ENCODE measurements at places on chromosomes 7 and 10.

- DNase-seq = no peak
Observed at GRCh38 chr7:70481570-70482123, 650.3 kb upstream of the GALNT17 start.

GRCh38 chr7:137669706-137670105 lies 177.1 kb downstream of the DGKI start:
- DNase-seq = no peak

DNA sequence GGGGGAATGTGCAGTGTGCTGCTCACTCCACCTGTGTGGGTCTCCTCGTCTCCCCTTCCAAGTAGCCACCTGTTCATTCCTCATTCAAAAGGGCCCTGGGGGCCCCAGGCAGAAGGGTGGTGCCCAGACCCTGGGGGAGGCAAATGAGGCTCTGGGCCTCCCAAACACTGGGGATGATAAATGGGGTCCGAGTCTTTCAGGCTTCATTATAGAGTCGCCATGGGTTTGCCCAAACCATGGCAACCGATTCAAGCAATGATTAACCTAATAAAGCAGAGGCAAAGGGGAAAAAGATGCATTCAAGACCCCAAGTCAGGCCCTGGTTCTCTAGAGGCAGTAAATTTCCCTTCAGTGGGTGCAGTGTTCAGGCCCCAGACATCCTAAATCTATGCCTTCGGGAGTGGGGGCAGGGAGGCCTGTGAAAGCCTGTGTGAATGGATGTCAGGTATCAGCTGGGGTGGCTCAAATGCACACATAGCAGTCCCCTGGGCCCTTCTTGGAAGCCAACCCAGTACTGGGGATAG lies 10.4 kb downstream of the NEUROG3 start:
- DNase-seq = no peak

DNA sequence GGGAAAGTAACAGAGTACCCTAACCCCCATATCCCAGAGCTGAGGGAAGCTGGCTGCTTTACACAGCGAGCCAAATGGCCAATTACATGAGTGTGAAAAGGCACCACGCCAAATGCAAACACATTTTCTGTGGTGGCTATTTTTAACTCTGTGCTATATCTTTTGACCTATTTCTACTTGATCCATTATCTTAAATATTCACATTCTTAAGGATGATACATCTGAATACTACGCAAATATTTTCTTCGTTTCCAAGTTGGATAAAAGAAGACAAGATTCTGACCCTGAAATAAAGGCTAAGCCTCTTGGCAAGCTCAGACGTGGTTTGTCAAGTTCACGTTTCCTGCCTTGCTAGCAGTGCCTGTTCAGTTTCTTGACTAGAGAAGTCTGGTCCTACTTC lies 146.7 kb upstream of the TMEM196 start:
- no peak for DNase-seq

DNA sequence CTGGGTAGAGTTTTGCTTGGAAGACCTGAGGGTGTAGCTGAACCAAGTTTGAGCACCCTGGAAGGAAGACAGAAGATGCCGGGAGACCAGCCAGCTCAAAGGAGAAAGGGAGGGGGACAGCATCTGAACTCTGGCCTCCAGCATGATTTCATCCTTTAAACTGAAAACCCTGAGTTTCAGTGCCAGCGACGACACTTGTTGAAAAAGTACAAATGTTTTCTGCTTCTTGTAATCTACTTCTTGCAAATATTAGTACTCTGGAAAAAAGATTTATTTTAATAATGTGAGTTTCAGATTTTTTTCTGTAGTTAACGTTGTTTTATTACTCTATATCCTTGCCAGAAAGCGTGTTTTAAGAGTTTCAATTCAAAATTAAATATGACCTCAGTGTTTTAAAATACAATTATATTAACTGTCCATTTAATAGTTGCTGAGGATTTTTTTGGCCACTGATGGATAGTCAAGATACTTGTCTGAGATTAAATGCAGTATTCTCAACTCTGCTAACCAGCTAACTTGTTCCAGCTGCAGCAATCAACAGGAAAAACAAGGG lies 227.7 kb downstream of the MGMT start:
- DNase-seq = no peak

DNA sequence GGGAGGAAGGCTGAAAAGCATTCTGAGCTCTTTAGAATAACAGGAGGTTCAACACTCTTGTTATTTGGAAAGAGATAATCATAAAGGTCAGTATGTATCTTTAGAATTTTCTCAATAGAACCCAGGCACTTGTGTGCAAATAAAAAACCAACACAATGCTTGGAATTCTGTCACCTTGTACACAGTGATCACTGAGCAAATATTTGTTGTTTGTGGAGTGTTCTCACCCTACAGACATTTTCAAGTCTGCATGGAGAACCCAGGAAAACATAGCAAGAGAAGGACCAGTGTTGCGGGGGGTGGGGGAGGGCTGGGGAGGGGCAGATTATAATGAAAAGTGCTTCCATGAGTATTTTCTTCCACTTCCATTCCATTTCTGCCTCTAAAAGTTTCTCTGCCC lies 87.4 kb downstream of the FAM107B start:
- DNase-seq = no peak

- no peak for DNase-seq
Observed at GRCh38 chr7:90817846-90818245, 221.7 kb downstream of the CDK14 start.

DNA sequence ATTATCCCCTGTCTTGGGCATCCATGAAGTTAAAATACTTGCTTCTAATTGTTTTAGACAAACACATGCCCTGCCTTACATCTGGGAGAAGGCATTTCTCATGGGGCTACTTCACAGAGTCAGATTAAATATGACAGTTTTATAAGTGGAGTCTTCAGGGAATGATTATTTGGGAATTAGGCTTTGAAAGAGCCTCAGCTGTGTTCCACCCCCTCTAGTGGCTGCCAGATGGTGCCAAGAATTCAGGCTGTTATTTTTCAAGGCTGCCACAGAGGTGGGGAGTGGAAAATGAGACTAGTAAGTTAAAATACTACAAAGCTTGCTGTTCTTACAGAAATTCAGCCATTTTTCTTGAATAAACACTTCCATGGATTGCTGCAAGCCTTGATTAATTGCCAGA lies 45.8 kb upstream of the DNAH11 start:
- DNase-seq = no peak

DNA sequence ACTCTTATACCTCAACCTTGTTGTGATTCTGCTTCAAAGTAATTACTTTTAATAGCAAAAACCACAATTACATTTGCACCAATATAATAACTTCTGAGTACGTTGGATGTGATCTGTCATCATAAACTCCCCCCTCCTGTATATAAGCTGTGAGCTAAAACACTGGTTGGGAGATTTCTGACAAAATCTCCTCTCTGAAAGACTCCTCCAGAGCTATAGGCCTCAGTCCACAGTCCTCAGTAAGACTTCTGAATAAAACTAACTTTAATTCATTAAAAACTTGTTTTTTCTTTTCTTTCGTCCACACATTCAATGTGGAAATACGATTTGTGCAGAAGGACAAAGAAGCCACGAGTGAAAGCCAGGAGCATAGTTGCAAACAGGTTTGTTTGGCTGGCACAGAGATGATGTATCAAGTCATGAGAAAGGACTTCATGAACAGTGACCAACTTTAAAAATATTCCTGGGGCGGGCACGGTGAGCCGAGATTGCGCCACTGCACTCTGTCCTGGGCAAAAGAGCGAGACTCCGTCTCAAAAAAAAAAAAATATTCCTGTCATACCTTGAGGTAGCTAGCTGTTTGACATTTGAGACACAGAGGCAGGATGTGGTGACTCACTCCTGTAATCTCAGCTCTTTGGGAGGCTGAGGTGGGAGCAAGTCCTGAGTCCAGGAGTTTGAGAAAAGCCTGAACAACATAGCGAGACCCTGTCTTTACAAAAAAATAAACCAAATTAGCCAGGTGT lies 91.1 kb upstream of the ARHGAP21 start:
- no peak for DNase-seq

DNA sequence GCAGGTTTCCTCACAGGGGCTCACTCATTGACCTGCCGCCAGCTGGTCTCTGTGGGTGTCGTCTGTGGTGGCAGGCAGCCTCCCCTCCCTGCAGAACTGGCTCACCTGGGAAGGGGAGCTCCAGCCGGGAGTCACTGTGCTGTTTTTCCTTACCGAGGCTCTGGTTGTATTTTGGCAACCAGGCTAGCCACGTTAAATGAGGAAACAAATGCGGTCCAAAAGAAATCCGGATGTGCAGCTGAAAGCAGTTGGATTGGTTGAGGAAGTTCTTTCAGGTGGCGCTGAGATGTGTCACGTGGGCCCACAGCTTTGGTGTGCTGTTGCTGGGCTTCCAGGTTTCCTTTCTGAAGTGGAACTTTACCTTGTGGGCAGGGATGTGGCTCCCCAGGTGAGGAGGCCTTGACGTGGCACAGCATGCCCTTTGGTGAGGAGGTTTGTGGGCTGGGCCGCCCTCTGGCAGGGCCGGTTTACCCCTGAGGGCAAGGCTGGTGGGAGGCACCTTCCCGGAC lies 14.2 kb downstream of the MTURN start:
- peak; percentile 38 for DNase-seq

- no peak for DNase-seq
Observed at GRCh38 chr10:72090326-72090725, 2.0 kb upstream of the SPOCK2 start.

- DNase-seq = no peak
Observed at GRCh38 chr7:22913158-22913557, 90.5 kb upstream of the TOMM7 start.

DNA sequence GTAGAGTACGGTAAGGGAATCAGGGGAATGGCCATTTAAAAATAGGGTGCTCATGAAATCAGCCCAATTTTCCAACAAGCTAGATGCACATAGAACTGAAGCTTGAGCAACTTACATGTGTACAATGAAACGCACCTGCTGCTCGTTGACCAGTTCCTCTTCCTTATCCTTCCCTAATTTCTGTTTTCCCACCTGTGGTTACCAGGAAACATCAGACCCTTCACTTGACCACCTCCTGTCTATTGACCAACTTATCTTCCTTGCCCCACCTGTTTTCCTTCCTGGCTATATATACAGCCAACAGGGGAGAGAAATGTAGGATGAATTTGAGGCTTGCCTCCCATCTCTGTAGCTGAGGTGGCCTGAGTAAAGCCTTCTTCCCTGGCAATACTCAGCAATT lies 37.8 kb upstream of the RAPGEF5 start:
- DNase-seq = no peak

GRCh38 chr10:127755753-127756152 lies 18.8 kb downstream of the FOXI2 start:
- no peak for DNase-seq

- no peak for DNase-seq
Observed at GRCh38 chr10:68406111-68406814, 814 bp downstream of the RUFY2 start.

DNA sequence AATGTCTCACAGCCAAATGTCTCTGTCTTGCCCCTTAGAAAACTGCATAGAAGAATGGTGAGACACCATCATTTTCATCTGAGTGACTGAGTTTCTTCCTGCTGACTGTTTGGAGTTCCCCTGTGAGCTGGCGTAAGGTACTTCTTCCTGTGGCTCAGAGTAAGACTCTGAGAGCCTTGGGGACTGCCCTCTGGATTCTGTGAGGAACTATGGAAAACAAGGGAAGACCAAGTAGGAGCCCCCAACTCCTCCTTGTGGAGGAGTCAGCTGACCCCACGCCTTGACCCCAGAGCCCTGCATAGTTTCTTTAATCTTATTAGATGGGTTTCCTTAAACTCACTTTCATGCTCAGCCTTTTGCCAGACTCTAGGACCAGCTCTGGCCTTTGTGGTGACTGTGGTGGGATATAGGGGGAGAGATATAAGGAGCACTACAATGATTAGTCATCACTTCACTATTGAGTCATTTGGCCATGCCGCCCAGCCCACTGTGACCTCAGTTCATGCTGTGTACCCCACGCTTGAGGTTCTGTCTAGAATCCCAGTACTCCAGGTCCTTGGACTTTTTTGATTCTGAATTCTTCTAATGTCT lies 51.8 kb upstream of the FAM133B start:
- peak; percentile 50 for DNase-seq

DNA sequence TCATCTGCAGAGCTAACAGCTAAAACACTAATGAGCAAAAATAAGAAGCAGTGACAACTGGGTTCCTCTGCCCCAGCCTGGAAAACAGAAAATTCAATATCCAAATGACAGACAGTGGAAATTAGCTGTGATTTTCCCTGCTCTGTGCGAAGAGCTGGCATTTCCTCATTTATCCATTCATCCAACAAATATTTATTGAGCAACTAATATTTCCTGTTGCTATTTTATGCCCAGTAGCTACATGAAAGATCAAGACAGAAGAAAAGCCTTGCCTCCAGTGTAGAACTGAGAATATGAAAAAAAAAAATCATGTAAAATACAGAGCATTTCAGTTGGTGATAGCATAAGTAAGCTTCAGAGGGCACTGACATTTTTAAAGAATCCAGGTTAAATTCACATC lies 140.9 kb downstream of the ABCA13 start:
- DNase-seq = no peak

DNA sequence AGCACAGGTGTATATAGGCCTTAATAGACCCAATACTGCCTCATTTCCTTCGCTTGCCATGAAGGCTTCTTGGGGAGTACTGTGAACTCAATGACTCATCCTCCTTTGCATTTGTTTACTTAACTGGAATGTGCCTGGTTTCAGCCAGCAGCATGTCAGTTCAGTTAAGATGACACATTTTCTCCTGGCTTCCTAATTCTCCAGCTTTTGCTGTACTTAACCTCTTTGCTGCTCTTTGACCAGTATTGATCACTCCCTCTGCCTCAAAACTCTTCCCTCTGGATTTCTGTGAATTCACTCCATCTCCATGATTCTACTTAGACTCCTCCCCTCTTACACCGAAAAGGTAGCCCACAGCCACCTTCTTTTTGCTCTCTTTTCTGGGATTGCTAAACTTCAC lies 135.7 kb downstream of the MAGI2 start:
- no peak for DNase-seq

GRCh38 chr7:143811-144453 lies 48.4 kb upstream of the FAM20C start:
- no peak for DNase-seq

GRCh38 chr7:76330261-76330660 lies 27.8 kb downstream of the HSPB1 start:
- no peak for DNase-seq

- no peak for DNase-seq
Observed at GRCh38 chr10:127151981-127152699, 44.3 kb downstream of the INSYN2A start.

- DNase-seq = no peak
Observed at GRCh38 chr10:125094806-125095205, 65.6 kb downstream of the CTBP2 start.

DNA sequence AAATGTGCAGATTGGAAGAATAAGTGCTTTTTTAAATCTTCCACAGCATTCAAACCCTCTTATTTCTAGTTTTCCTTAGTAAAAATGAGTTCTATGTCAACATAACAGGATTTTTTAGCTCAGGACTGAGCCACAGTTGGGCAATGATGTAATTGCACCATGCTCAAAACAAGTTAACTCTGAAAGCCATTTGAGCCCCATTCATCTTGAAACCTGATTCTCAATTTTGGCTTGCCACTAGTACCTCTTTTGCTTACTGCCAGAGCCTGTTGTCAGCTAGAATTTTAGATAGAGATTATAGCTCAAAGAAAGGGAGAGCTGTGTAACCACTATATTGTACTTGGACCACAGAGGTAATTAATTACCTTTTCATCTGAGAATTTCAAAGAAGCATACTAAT lies 1028.5 kb upstream of the PHF14 start:
- no peak for DNase-seq

GRCh38 chr7:44062903-44063295 lies 2.5 kb downstream of the PGAM2 start:
- no peak for DNase-seq

All from CD4-positive, alpha-beta T cell treated with Interleukin-10 for 1 hour (primary cell).